ENCODE measurements at places on chromosomes 16 and 17. TPM values are rescaled to one million over a fixed set of nuclear protein-coding genes. Genes with fewer than 3 reads are reported as not detected.
A peak's percentile ranks its signal among the peaks of the same experiment; 100 is the strongest.

PKMYT1 gene
- 144 TPM for total RNA-seq

- DNase-seq: no peak
Observed at GRCh38 chr17:27741971-27742575, 58.3 kb downstream of the NOS2 start.

- no peak for DNase-seq
Observed at GRCh38 chr16:51854401-51854951, 692.5 kb downstream of the TOX3 start.

ABCC3 gene
- total RNA-seq: not detected

- DNase-seq: no peak
Observed at GRCh38 chr17:81509207-81509971, 3.2 kb downstream of the ACTG1 start.

DNA sequence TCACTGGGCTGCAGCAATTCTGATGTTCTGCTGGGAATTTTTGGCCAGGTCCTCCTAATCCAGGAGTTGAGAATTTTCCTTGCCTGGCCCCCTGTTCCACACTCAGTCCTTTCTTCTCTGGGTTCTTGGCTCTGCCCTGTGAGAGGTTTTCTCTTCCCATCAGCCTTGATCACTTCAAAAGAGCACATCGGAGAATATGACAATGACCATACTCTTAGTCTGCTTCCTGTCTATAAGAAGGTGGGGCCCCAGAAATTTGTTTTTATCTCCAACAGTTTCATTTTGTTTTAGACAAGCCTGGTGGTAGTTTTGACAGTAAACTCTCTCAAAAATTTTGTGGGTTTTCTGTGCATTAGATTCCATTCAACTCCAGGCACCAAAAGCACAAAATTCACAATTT is 70.7 kb downstream of the C17orf67 start:
- DNase-seq: no peak

GRCh38 chr17:38867179-38867967 is 2.5 kb upstream of the LASP1 start:
- DNase-seq: peak; percentile 84
